ENCODE measurements at places on chromosomes 6 and 20. TPM values are rescaled to one million over a fixed set of nuclear protein-coding genes. Genes with fewer than 3 reads are reported as not detected.

DNA sequence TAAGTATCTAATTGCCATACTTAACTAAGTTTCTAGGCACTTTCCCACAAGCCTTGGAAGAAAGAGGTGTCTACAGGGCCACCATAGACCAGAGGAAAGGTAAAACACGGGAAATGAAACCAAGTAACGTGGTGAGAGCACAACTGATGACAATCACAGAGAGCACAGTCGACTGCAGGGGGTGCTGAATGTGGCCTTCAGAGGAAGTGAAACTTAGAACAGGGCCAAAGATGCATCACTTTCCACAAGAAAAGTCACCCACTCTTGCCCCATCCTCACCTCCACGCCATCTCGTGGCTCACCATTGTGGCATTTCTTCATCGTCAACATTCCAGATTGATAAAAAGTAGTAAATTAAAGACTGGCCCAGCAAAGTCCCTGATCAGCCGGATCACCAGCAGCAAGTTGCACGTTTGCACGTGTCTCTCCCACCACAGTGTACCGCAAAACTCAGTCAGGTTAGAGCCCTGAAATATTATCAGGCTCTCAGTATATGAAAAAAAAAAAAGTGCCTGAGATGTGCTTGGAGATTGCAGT lies 31.4 kb downstream of the HIVEP2 start:
- peak; percentile 48 for DNase-seq

GRCh38 chr6:159440349-159440748 lies 252.7 kb downstream of the SOD2 start:
- no peak for DNase-seq

DNA sequence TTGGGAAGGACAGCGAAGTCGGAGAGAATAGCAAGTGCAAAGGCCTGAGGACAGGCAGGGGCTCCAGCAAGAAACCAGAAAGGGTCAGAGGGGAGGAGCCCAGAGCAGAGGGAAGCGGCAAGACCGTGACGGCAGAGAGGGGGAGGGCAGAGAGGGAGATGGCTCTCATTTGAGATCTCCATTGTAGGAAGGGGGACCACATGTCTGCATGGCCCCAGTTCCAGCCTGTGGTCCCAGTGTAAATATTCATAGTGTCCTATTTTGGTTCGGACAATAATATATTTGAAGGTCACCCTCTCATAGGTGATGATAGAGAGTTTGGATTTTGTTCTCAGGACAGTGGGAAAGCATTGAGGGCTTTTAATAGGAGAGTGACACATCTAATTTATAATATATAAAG lies 231.1 kb upstream of the RNF24 start:
- DNase-seq, result no peak

GRCh38 chr20:22403022-22403631 lies 181.2 kb downstream of the FOXA2 start:
- no peak for DNase-seq

GRCh38 chr6:35359346-35359743 lies 17.0 kb downstream of the PPARD start:
- no peak for DNase-seq

DNA sequence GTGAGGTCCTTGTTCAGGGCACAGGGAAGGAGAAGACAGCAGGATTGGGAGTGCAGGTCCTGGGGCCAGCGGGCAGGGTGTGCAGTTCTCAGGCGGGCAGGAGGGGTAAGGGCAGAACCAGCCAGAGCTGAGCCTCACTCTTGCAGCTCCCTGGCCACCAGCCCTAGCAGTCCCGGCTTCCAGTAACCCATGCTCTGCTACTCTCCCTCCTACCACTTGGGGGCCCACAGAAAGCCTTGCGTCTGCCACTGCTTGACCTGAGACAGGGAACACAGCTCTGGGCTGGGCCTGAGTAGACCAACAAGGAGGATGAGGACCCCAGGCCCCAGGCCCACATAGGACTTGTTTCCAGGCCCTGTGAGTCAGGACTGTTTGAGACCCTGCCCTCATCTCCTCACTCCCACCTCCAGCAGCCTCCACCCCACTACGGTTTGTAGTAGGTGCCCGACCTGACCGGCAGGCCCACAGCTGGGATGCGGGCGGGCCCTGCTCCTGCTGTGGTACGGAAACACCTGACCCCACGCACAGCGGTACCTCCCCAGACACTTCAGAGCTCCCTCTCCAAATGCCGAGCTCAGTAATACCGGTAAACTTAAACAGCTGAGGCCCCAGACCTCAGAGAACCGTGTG lies 39.2 kb downstream of the KCNK5 start:
- no peak for DNase-seq

- no peak for DNase-seq
Measured at GRCh38 chr6:27303613-27304272, 8.3 kb downstream of the POM121L2 start.

DNA sequence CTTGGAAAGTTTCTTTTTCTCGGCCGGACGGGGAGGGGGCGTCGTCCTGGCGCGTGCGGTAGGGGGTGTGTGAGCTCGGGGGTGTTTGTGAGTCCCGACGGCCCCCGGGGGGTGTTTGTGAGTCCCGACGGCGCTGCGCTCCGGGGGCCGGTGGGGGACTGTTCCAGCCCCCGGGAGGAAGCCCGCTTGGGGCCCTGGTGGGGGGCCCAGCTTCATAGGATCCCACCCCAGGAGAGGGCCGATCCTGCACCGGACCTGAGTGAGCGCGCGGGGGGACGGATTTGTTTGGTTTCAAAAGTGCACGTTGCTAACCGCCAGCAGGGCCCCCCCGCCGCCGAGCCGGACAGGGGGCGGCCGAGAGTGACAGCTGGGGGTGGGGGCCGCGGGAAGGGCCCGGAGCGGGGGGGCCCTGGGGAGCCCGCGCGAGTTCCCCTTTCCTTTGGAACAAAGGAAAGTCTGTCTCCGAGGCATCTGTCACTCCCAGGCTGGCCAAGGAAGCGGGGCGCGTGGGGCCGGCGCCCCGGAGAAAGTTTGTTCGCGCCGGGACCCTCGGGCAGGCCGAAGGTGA lies 485 bp downstream of the TGIF2 start:
- peak; percentile 43 for DNase-seq

GRCh38 chr20:46917155-46917554 lies 22.5 kb downstream of the EYA2 start:
- no peak for DNase-seq

GRCh38 chr20:16555754-16556153 lies 17.5 kb downstream of the KIF16B start:
- no peak for DNase-seq

DNA sequence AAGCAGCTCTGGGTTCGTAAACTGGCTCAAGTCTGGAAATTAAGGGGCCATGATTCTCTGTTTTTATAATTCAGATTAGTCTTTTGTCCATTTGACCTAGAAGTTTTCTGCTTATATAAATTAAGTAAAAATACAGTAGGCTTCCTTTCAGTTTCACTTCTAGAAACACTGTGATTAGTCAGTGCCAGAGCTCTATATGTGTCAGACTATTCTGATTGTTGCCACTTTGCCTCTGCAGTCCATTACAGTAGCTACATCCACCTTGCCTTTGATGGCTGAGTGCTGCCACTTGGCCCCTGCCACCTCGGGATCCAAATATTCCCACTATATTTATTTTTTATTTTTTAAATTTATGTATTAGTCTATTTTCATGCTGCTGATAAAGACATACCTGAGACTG lies 7.9 kb downstream of the ZC2HC1B start:
- DNase-seq, result no peak

GRCh38 chr6:37362101-37362828 lies 8.5 kb downstream of the RNF8 start:
- DNase-seq, result no peak

DNA sequence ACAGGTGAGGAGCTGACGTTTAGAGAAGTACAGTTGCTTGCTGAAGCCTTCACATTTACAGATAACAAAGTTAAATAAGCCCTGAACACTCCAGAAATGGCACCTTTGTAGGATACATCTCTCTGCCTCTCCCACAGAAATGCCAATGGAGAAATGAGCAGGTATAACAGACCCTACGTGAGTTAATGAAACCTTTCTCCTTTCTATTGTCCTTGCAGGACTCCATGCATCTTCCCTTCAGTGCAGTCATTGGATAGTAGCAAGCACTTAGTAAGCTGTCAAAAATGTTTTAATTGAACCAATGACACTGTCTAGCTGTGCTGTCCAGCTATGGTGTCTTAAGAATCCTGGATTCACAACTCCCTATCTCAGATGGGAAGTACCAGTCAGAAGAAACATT lies 8.1 kb upstream of the RRBP1 start:
- no peak for DNase-seq

GRCh38 chr20:32189691-32190615 lies 17.6 kb downstream of the PLAGL2 start:
- peak; percentile 25 for DNase-seq

DNA sequence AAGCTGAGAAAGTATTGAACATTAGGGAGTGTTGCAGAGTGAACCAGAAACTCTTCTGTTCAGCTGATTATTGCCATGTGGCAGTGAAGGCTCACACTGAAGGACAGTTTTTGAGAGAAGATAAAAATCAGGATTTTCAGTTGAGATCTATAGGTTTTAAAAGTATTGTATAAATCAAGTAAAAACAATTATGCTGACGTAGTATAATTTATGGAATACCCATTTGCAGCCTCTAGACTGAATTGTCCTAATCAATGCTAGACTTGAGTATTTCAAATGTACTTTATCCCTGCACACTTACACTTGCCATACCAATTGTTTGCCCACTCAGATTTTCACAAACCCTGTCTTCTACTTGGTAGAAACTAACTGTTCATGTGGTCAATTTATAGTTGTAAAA lies 245.8 kb downstream of the FRK start:
- no peak for DNase-seq

DNA sequence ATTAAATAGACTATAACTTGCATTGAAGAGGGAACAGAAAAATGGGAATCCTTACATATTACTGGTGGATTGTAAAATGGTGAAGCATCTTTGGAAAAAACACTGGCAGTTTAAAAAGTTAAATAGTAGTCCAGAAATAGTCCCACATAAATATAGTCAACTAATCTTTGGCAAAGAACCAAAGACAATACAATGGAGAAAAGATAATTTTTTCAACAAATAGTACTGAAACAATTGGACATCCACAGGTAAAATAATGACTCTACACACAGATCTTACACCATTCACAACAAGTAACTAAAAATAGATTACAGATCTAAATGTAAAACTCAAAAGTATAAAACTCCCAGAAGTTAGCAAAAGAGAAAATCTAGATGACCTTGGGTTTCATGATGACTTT lies 259.1 kb upstream of the CEP162 start:
- no peak for DNase-seq

DNA sequence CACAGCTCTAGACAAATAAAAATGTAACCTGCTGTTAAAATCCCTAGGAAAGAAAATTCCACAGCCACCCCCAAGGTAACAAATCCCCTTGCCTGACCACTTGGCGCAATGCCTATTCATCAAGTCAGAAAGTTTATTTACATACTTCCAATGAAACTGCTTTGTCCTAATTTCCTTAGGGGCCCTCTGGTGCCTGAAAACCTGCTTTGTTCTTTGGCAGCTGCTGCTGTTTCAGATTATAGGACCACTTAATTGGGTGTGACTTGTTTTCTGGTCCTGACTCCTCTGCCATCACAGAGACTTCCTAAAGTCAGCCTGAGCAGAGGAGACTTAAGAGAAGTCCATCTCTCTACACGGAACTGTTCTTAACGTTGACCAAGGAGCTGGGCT lies 323.6 kb downstream of the UBE3D start:
- no peak for DNase-seq

DNA sequence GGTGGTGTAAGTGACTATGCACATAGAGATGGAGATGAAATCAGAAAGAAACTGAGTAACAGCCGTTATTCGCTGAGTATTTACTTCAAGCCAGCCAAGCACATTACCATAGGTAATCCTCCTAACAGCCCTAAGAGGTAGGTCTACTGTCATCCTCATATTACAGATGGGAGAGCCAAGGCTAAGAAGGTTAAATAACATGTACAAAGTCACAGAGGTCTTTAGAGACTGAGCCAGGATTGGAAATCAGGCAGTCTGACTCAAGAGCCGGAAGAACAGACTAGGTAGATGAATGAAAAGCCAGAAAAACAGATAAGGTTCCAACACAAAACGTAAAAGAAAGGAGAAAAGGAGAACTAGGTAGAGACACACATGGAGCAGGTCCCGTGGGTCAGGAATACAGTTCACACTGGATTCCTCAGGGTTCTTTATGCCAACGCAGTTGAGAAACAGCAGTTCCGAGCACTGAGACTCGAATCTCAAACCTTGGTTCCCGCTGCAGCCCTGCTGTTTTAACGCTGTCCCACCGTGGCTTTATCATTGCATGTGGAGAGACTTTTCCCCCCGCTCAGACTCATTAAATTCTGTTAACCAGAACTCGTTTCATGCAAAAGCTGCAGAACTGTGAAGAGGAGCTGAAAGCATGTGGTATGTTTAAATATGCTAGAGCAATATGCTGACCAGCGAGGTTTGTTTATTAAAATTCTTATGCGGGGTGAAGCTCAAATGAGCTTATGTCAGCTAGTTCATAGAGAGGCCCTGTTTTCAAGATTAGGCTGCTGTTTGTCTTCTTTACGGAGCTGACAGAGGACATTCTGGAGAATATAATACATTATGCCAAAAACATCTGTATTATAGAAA lies 537.9 kb downstream of the CD83 start:
- no peak for DNase-seq

DNA sequence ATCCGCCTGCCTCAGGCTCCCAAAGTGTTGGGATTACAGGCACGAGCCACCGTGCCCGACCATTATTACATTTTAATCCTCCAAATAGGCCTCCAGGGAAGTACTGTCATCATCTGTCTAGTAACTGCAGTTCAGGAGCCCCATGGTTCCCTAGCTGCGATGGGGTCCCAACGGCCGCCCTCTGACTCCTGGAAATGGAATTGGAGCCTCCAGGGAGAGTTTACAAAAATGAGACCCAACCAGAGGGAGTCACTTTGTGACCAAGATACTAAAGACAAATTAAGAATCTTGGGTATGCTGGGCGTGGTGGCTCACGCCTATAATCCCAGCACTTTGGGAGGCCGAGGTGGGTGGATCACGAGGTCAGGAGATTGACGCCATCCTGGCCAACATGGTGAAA lies 36.7 kb downstream of the TFAP2C start:
- DNase-seq, result no peak

Gene HUS1B
- total RNA-seq, result 4.5 TPM

Gene SASH1
- 19.9 TPM for total RNA-seq

Gene HDGFL1
- total RNA-seq, result not detected

Gene CCN5
- not detected for total RNA-seq

Gene SLC17A4
- total RNA-seq, result not detected

Gene DOK5
- total RNA-seq, result not detected

Gene ATP9A
- 4.2 TPM for total RNA-seq

Gene ZBTB24
- total RNA-seq, result 15.3 TPM

Gene KIF25
- total RNA-seq, result not detected

Gene TBX18
- not detected for total RNA-seq
